ENCODE measurements at places on chromosomes 5 and 9.

GRCh38 chr9:137180491-137180890, 7.9 kb downstream of the ANAPC2 start:
- DNase-seq, result no peak

DNA sequence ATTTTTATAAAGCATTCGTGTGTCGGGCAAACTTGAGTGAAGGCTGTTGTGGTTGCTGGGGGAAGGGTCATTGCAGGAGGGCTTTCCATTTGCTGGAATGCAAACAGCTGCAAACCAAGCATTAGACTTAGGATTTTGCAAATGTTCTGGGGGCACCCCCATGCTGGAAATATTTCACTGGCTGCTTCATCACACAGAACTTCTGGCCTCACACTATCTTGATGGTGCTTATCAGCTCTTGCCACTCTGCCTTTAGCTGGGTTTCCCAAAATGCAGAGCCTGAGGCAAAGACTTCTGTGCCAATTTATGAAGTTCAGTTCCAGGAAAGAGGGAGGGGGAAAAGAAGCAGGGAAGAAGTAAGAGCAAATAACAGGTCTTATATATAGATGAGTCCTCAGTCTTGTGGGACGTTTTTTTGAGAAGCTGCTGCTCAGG, 8.6 kb upstream of the COL15A1 start:
- DNase-seq, result no peak

DNA sequence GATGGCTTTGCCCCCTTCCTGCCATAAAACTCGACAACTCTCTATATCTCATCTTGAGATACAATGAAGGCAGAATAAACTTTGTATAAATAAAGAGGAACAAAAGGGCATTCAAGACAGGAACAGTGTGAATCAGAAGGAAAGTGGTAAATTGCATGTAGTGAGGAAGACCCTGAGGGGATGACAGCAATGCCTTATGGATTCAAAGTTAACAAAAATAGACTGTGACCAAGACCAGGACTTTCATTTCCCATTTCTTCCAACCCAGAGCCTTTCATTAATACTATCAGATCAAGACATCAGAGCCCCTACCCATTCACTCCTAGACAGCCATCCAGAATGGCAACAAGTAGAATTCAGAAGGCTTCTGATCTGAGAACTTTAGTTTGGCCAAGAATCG, 46.4 kb upstream of the ZNF462 start:
- DNase-seq, result no peak

- DNase-seq, result no peak
Observed at GRCh38 chr9:126401107-126401506, 74.5 kb downstream of the MVB12B start.

GRCh38 chr5:16585041-16585667, 31.6 kb downstream of the RETREG1 start:
- DNase-seq, result no peak
